ENCODE measurements at places on chromosomes 2 and 18.

DNA sequence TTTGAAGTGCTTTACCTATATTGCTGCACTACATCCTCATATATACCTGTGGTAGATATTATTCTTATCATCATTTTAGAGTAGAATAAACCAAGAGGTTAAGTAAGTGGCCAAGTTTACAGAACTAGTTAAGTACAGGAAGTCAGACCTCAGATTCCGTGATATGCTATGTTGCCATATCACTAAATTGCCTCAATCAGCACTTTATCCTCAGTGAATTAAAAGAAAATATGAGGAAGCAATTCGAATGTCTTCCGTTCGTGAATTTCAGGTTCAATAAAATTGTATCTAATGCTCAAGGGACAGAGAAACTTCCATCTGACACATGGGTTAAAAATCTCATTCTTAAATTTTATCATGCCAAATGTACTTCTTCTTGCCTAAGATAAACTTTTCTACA lies 848.6 kb downstream of the CPS1 start:
- no peak for ATAC-seq

DNA sequence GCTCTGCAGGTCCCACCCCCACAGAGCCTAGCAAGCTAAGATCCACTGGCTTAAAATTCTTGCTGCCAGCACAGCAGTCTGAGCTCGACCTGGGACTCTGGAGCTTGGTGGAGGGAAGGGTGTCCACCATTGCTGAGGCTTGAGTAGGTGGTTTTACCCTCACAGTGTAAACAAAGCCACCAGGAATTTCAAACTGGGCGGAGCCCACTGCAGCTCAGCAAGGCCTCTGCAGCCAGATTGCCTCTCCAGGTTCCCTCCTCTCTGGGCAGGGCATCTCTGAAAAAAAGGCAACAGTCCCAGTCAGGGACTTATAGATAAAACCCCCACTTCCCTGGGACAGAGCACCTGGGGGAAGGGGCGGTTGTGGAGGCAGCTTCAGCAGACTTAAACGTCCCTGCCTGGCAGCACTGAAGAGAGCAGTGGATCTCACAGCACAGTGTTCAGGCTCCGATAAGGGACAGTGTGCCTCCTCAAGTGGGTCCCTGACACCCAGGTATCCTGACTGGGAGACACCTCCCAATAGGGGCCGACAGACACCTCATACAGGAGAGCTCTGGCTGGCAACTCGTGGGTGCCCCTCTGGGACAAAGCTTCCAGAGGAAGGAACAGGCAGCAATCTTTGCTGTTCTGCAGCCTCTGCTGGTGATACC lies 20.0 kb upstream of the NEMP2 start:
- ATAC-seq = no peak

DNA sequence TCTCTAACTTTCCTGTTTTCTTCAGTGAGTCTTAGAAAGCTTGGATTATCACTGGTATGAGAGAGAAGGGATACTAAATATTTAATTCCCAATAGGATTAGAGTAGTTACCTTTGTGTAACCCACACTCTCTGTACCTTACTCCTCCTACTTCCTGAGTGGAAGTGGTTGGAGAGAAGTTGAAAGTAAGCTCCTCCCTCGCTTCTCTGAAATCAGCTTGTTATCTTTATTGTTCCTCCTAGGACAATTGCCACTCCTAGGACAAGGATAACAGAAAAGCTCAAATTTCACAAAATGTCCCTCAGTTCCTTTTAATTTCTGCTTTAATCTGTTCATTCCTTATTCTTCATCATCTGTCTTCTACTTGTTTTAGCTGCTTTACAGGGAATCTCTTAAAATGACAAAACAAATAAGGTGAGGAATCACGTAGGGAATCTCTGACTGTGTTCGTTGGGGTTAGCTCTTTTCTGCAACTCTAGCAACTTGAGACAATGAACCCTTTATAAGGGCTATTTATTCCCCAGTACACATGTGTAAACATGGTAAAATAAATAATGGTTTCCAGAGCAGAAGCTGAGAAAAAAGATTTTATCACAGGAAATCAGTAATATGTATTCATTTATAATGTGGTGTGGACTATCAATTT lies 8.6 kb downstream of the ITPRID2 start:
- ATAC-seq = no peak

GRCh38 chr18:45379903-45380302 lies 235.4 kb upstream of the SLC14A2 start:
- ATAC-seq = no peak

GRCh38 chr2:119914266-119914665 lies 98.6 kb upstream of the EPB41L5 start:
- ATAC-seq = no peak

- ATAC-seq = no peak
Measured at GRCh38 chr18:64695851-64696553, 547.1 kb upstream of the LINC00305 start.
